Mesothelial cell of epicardium (in vitro differentiated cells): ENCODE measurements at places on chromosomes 3 and 15.

- DNase-seq = no peak
- H3K27ac ChIP-seq = no peak overlapping the region
- peaks cover 45% of the 10 kb centered on the region for H3K4me1 ChIP-seq
- H3K4me3 ChIP-seq = no peak overlapping the region
Measured at GRCh38 chr15:27089676-27090075, 118.7 kb downstream of the GABRG3 start.

DNA sequence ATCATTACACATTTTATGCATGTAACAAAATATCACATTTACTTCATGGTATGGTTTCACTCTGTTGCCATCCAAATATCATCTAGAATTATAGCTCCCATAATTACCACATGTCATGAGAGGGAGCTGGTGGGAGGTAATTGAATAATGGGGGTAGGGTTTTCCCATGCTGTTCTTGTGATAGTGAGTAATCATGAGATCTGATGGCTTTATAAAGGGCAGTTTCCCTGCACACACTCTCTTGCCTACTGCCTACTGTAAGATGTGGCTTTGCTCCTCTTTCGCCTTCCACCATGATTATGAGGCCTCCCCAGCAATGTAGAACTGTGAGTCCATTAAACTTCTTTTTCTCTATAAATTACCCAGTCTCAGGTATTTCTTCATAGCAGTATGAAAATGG, 123.4 kb downstream of the SATB1 start:
- peaks cover 23% of the 10 kb centered on the region for H3K36me3 ChIP-seq
- peaks cover 2% of the 10 kb centered on the region for H3K4me1 ChIP-seq
- no peak overlapping the region for H3K27ac ChIP-seq
- no peak overlapping the region for H3K4me3 ChIP-seq
- DNase-seq = no peak
- H3K27me3 ChIP-seq = no peaks in the 10 kb centered on the region

- no peak overlapping the region for H3K4me3 ChIP-seq
- peaks cover 8% of the 10 kb centered on the region for H3K27me3 ChIP-seq
- no peak overlapping the region for H3K27ac ChIP-seq
- no peaks in the 10 kb centered on the region for H3K36me3 ChIP-seq
Measured at GRCh38 chr15:86139828-86140227, 60.2 kb downstream of the AGBL1 start.

DNA sequence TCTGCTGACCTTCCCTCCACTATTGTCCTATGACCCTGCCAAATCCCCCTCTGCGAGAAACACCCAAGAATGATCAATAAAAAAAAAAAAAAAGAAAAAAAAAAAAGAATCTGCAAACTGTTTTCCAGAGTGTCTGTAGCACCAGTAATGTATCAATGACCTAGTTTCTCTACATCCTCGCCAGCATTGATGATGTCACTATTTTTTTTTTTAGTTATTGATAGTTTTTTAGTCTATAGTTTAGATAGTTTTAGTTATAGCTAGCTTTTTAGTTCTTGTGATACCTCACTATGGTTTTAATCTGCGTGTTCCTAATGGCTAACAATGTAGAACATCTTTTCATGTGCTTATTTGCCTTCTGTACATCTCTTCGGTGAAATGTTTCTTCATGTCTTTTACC, 36.1 kb upstream of the XIRP1 start:
- H3K4me1 ChIP-seq = no peaks in the 10 kb centered on the region
- no peak overlapping the region for H3K4me3 ChIP-seq
- H3K27ac ChIP-seq = no peak overlapping the region
- no peaks in the 10 kb centered on the region for H3K36me3 ChIP-seq
- DNase-seq = no peak
- H3K27me3 ChIP-seq = peaks cover 30% of the 10 kb centered on the region

DNA sequence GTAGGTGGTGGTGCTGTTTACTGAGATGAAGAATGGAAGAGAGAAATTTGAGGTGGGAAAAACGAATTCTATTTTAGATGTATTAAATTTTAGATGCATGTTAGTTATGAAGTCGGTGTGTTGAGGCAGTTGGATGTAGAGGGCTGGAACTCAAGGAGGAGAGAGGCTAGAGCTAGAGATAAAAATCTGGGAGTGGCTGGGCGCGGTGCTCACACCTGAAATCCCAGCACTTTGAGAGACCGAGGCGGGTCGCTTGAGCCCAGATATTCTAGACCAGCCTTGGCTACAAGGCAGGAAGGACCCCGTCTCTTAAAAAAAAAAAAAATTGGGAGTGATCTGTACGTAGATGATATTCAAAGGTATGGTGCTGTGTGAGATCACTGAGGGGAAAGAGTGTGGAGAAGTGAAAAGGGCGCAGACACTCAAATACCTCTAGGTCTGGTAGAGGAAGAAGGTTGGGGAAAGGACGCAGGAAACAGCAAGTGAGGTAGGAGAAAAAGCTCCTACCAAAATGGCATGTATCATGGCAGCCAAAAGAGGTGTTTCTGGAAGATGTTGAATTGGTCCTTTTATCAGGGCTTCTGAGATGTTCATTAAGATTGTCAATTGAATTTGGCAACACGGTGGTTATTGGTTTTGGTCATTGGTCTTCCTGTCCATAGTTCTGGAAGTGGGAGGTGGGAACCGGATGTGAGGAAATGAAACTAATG, 1.8 kb downstream of the YEATS2 start:
- H3K36me3 ChIP-seq = peaks cover 6% of the 10 kb centered on the region
- H3K4me1 ChIP-seq = peaks cover 51% of the 10 kb centered on the region
- no peaks in the 10 kb centered on the region for H3K27me3 ChIP-seq
- peak overlapping the region; percentile 70 for H3K27ac ChIP-seq

DNA sequence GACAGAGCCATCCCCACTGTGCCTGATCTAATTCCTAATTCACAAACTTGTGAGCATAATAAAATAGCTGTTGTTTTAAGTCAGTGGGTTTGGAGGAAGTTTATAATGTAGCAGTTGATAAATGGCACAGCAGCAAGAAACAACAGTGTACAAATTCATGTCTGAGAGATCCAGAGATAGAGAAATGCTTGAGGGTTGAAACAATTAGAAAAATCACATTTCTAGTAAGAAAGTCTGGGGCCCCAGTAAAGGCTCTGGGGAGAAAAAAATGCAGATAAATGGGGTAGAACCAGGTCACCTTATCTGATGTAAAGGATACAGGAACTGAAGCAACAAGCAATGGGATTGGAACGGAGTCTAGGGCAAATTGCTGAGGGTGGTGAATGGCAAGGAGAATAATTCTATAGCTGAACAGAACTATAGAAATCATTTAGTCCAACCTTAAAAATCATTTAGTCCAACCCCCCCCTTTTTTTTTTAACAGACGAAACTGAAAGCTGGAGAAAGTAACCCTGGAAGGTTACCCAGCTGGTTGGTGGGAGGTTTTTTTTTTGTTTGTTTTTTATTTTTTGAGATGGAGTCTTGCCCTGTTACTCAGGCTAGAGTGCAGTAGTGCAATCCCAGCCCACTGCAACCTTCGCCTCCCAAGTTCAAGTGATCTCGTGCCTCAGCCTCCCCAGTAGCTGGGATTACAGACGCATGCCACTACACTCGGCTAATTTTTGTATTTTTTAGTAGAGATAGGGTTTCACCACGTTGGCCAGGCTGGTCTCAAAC, 14.3 kb upstream of the SHQ1 start:
- DNase-seq = no peak
- H3K4me1 ChIP-seq = peaks cover 17% of the 10 kb centered on the region
- H3K27ac ChIP-seq = no peak overlapping the region
- peaks cover 82% of the 10 kb centered on the region for H3K27me3 ChIP-seq
- no peak overlapping the region for H3K4me3 ChIP-seq

DNA sequence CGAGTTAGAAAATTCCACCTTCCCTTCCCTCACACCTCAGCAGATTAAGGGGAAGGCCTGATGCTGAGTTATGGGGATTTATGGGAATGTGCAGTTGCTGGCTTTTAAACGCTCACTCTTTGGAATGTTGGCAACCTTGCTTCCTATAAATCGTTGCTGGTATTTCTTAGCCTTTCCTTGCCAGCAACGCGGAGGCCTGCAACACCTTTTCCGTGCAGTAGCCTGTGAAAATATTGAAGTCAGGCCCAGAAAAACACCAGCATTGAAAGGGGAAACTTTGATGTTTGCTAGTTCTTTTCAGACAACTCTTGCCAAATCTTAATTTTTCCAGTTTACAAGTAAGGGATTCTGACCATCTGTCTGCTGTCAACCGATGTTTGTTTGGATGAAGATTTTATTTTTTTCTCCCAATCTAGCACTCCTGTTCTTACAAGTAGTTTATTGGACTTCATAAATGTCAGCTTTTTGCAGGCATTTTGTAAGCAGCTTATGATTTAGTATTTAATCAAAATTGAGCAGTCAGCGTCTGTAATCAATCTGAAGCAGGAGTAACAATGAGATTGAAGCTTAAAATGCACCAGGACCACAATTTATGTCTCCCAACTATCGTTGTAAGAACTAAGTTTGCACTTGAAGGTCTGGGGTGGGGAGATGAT, 251.0 kb downstream of the RPLP1 start:
- no peaks in the 10 kb centered on the region for H3K4me1 ChIP-seq
- H3K4me3 ChIP-seq = no peak overlapping the region
- H3K27ac ChIP-seq = no peak overlapping the region
- no peaks in the 10 kb centered on the region for H3K27me3 ChIP-seq
- no peak for DNase-seq
- no peaks in the 10 kb centered on the region for H3K36me3 ChIP-seq

DNA sequence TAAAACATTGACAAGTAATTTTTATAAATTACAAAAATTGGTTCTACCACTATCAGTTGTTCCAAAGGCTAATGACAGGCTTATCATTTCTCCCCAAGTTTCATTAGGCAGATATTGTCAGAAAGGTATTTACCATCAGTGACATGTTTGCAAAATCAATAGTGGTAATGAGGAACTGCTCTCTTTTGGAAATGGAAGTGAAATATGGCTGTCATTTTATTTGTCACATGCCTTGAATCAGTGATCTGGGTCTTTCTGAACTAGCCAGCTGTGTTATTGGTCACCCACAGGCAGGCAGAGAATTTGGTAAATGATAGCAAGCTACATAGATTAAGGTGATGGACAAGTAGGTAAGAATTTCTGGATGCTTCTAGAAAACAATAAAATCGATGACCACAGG, 268.0 kb upstream of the ARHGEF26 start:
- no peak for DNase-seq
- peaks cover 2% of the 10 kb centered on the region for H3K27me3 ChIP-seq
- no peak overlapping the region for H3K4me3 ChIP-seq
- H3K27ac ChIP-seq = no peak overlapping the region
- H3K36me3 ChIP-seq = no peaks in the 10 kb centered on the region

DNA sequence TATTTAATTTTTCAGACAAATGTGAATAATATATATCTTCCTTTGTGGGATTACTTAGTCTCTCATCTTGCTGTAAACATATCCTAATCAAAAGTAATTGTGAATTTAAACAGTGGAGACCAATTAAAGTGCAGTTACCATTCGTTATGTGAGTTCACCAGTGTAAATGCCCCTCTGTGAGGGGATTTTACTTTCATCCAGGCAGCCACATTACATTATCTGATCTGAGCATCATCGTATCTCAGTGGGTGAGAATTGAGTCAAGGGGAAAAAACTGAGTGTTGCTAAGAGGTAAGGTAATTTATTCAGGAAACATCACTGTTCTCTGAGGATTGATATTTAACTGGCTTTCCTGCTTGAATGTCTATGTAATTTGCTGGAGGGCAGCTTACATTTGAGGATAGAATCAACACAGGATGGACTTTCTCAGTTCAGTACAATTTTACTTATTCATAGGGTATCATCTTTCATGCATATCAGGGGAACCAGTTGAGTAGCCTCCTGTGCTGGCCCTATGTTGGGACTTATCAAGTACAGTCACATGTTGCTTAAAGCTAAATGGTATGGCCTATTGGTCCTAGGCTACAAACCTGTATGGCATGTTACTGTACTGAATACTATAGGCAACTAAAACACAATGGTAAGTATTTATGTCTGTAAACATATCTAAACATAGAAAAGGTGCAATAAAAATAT, 219.7 kb downstream of the CD47 start:
- H3K27ac ChIP-seq = peak overlapping the region; percentile 2
- H3K27me3 ChIP-seq = no peaks in the 10 kb centered on the region
- no peak overlapping the region for H3K4me3 ChIP-seq
- no peaks in the 10 kb centered on the region for H3K36me3 ChIP-seq

GRCh38 chr3:33834096-33834453, 35.6 kb downstream of the PDCD6IP start:
- no peak for DNase-seq
- peaks cover 35% of the 10 kb centered on the region for H3K36me3 ChIP-seq
- no peak overlapping the region for H3K27ac ChIP-seq
- no peaks in the 10 kb centered on the region for H3K27me3 ChIP-seq

DNA sequence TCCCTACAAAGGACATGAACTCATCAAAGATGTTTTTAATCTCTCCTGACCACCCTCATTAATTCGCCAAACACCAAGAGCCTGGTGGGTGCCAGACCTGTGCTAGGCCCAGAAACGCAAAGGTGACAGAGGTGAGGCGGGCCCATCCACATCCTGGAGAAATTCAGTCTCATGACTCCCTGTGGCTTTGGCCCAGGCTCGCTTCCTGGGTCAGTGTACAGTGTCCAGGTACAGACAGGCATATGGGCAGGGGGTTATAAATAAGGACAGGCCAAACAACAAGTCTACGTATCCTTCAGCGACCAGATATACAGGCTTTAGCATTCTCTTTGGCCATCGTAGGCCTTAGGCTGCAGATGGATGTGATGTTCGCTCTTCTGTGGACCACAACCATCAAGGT, 945 bp upstream of the PLA2G4F start:
- peaks cover 19% of the 10 kb centered on the region for H3K4me1 ChIP-seq
- no peak overlapping the region for H3K27ac ChIP-seq
- H3K36me3 ChIP-seq = peaks cover 14% of the 10 kb centered on the region
- H3K27me3 ChIP-seq = no peaks in the 10 kb centered on the region

- H3K4me3 ChIP-seq = no peak overlapping the region
- peaks cover 22% of the 10 kb centered on the region for H3K4me1 ChIP-seq
- no peaks in the 10 kb centered on the region for H3K27me3 ChIP-seq
- H3K36me3 ChIP-seq = peaks cover 8% of the 10 kb centered on the region
- no peak overlapping the region for H3K27ac ChIP-seq
Measured at GRCh38 chr3:160886421-160886820, 130.4 kb downstream of the PPM1L start.
